Stimulated activated CD4-positive, alpha-beta T cell treated with anti-CD3 and anti-CD28 coated beads, Interleukin-2, amount 100 ng/mL, for 24 hours (primary cell): ENCODE measurements at places on chromosomes 12 and 14.

- peak; percentile 69 for DNase-seq
Observed at GRCh38 chr12:70243510-70244371, 508 bp downstream of the CNOT2 start.

DNA sequence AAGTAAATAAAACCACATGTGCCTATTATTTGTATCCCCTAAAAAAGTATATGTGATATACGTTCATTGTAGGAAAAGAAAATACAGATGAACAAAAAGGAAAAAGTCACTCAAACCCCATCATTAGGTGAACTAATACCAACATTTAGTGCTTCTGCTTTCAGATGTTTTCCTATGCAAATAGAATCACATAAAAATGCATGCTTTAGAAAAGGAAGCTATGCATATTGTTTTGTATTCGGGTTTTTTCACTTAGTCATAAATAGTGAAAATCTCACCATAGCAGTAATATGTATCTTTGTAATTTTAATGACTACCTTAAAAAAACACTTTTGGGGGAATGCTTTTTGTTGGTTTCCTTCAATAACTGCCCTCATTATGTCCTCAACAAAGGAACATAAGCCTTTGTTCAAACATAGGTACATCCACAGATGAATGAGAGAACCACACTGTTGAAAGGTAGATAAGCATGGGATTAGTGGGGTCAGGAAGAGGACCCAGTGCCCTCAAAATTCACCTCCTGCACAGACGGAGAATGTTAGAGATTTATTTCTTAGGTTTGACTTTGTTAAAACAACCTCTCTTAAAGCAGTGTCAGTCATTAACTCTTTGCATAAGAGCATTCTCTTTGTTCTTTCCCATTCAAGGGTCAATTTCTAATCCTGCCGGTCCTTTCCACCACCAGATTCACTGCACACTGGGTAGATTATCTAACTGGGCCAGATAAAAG, 6.5 kb downstream of the AMDHD1 start:
- no peak for DNase-seq

DNA sequence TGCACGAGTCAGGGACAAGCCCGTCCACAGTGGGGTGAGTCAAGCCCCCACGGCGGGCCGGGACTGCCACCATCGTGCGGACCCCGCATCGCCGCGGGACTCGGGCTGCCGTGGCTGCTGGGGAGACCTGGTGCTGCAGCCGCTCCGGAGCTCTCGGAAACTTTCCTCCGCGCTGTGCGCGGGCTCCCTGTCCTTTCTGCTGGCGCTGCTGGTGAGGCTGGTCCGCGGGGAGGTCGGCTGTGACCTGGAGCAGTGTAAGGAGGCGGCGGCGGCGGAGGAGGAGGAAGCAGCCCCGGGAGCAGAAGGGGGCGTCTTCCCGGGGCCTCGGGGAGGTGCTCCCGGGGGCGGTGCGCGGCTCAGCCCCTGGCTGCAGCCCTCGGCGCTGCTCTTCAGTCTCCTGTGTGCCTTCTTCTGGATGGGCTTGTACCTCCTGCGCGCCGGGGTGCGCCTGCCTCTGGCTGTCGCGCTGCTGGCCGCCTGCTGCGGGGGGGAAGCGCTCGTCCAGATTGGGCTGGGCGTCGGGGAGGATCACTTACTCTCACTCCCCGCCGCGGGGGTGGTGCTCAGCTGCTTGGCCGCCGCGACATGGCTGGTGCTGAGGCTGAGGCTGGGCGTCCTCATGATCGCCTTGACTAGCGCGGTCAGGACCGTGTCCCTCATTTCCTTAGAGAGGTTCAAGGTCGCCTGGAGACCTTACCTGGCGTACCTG, 1.1 kb downstream of the PDE3A start:
- no peak for DNase-seq

- DNase-seq, result no peak
Observed at GRCh38 chr14:69259527-69260189, at the start of gene GALNT16. Gene GALNT16, plus strand, starts transcription at chr14:69260158. Its CDS starts 133 bp downstream, at chr14:69260291.

- no peak for DNase-seq
Observed at GRCh38 chr12:44677724-44678123, 198.4 kb downstream of the NELL2 start.

- no peak for DNase-seq
Observed at GRCh38 chr12:12964255-12964654, 12.3 kb upstream of the GPRC5D start.
